ENCODE measurements at places on chromosomes 11 and 22.
A peak's percentile ranks its signal among the peaks of the same experiment; 100 is the strongest.

DNA sequence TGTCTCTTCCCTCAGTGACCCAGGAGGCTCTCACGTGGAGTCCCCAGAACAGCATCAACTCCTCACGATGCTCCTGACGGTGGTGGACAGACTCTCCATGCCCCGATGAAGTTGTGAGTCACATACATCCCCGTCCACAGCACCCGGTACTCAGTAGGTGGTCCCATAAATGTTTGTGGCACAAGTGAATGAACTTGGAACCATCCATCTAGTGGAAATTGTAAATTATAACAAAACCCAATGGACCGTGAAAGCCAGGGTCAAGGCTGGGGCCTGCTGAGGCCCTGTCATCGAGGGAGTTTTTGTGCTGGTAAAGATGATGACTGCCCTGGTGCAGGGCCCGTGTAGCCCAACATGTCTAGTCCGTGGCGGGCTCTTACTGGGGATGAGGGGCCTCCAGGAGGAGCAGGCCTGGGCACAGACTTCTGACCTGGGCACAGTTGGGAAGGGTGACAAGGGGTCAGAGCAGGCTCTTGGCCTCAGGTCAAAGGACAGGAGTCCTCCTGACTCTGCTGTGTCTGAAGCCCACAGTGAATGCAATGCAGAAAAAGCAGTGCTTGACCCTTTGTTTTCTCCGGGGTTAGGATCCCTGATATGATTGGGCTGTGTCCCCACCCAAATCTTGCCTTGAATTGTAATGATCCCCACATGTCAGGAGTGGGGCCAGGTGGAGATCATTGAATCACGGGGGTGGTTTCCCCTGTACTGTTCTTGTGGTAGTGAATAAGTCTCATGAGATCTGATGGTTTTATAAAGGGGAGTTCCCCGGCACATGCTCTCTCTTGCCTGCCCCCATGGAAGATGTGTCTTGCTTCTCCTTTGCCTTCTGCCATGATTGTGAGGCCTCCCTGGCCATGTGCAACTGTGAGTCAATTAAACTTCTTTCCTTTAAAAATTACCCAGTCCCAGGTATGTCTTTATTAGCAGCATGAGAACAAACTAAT, 20.0 kb upstream of the SMIM38 start:
- ATAC-seq, result peak; percentile 43

GRCh38 chr11:77395460-77396173, 78.3 kb downstream of the PAK1 start:
- ATAC-seq, result no peak

GRCh38 chr11:31355817-31356216, 13.7 kb downstream of the DCDC1 start:
- ATAC-seq, result no peak

DNA sequence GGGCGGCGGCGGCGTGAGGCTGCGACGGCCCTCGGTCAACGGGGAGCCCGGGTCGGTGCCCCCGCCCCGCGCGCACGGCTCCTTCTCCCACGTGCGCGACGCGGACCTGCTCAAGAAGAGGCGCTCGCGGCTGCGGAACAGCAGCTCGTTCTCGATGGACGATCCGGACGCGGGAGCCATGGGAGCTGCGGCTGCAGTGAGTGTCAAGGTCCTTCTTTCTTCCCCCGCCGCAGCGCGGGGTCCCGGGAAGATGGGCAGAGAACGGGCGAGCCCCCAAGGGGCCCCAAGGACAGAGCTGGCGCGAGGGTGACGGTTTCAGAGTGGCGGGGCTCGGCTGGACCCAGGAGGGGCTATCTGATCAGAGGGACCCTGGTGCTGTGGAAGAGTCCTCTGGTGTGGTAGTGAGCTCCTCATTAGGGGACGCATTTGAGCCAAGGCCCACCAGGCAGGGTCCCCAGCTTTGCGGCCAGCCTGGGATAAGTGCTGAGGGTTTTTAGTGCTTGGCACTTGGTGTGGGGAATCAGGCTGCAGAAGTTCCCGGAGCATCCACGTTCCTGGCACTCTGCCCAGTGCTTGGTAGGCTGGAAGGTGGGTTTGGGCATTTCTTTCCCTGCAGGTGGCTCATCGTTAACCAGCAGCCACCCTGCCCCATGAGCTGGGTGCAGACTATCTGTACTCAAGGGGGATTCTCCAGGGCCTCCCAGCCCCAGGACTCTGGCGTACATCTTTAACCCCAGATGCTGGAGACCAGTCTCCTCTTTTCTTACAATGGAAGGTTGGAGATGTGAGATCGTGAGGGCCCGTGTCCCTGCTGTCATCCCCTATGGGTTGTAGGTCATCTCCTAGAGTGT, 9.8 kb downstream of the EHBP1L1 start:
- ATAC-seq, result no peak

DNA sequence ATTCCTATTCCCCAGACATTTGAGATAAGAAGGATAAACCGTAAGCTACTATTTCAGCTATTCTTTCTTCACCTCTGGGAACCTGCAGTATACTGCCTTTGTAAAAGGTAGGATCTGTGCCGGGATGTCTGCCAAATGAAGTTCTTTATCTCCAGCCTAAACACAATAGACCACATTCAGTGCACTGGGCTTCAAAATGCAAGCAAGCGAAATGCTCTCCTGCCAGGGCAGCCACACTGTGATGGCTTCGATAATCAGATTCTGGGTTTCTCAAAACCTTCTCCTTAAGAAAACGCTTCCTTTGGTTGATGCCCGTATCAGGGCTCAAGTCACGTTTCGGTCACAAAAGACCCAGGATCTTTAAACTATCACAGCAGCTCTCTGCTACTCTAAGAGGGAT, 299.5 kb upstream of the B3GAT1 start:
- no peak for ATAC-seq

- ATAC-seq, result no peak
Measured at GRCh38 chr11:34548278-34548677, 34.7 kb upstream of the ELF5 start.

- no peak for ATAC-seq
Measured at GRCh38 chr11:89168396-89168795, 9.3 kb upstream of the TYR start.

- ATAC-seq, result no peak
Measured at GRCh38 chr22:43851058-43851978, 11.0 kb downstream of the SULT4A1 start.

- no peak for ATAC-seq
Measured at GRCh38 chr11:106990331-106990730, 27.9 kb downstream of the GUCY1A2 start.

GRCh38 chr11:64688534-64688982, 34.4 kb downstream of the NRXN2 start:
- ATAC-seq, result peak; percentile 96

Measured in activated CD4-positive, CD25-positive, alpha-beta regulatory T cell treated with anti-CD3 and anti-CD28 coated beads, Interleukin-2, amount 50 U/mL, for 24 hours (primary cell).